ENCODE measurements at places on chromosomes 3 and 15. TPM values are rescaled to one million over a fixed set of nuclear protein-coding genes. Genes with fewer than 3 reads are reported as not detected.

Gene CRYGS
- total RNA-seq = 1.1 TPM

Gene RTP1
- total RNA-seq = not detected

Gene STAC
- total RNA-seq = 1.7 TPM

Gene DPPA2
- total RNA-seq = not detected

Gene SLC33A1
- total RNA-seq = 39.5 TPM

Gene PPM1L
- 0.44 TPM for total RNA-seq

Gene IMPG2
- 0.03 TPM for total RNA-seq

Gene ADAMTS7
- 0.49 TPM for total RNA-seq
